ENCODE measurements at places on chromosomes 2 and 18.

GRCh38 chr2:237289139-237289538 is 124.8 kb downstream of the COL6A3 start:
- DNase-seq, result no peak

- no peak for DNase-seq
These were observed at the start of gene CYP27C1 for GRCh38 chr2:127220102-127220767. CYP27C1 (minus strand) TSS chr2:127220299; CDS start chr2:127220270, 29 bp downstream.

DNA sequence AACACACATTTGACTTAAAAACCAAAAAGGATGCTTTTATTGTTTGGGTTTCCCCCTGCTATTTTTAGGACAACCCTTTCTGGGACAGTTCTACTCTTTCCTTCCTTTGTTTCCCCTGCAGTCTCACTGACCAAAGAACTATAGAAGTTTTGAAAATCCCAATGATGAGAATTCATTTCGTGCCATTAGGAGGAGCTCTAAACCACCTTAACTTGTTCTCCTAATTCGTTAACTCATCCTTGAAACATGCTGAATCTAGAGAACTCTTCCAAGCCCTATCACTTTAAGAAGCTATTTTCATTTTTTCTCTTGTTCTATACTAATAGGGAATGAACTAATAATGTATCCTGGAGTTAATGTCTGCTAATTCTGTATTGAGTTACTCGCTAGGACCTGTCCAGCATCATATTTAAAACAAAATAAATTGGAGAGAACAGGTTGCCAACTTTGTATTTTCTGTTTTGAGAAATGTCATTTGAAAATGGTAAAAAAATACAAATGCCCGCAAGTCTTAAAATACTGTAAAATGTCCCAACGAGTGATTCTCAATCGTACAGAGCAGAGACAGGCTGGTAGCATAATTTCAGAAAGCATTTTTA is 62.9 kb downstream of the AFTPH start:
- DNase-seq, result no peak

DNA sequence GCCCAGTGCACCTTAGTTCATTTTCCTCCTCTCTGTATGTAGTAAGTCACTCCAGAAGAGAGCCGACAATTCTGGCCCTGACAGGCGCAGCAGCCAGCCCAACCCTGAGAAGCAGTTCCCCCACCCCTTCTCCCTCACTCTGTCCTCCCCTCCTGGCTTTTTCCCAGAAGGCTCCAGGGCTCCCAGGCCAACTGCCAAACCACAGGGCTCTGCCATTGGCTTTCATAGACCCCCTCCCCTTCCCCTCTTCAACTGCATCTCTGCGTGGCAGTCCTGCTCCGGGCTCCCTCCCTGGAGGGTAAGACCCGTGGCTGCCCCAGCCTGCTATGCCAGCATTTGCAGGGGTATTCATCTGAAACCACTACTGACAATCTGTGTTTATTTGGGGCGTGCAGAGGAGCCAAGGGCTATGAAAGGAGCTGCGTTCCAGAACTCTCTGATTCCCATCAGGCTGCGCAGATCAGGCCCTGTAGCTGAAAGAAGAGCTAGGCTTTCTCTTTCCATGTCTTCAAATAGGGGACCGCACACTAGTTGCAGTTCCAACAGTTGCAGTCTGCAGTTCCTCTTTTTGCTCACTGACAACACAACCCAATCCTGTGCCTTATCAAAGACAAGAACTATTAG is 388.6 kb upstream of the TNP1 start:
- peak; percentile 87 for DNase-seq

DNA sequence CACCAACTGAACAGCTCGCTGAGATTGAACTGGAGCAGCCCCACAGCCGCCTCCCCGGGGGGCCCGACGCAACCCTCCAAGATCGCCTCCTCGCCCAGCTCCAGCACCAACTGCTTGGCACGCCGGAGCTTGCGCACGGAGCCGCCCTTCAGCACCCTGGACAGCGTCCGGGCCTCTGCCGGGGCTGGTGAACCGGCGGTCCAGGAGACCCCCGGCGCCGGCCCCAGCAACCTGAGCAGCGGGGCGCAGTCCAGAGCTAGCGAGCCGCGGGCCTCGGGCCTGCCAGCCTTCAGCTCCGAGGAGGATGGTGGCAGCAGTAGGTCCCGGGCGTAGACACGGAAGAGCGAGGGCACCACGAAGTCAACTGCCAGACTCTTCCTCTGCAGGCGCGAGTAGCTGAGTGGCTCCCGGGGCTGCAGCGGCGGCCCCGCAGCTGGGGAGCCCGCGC is 1.2 kb downstream of the ALK start:
- peak; percentile 55 for DNase-seq

GRCh38 chr18:76428396-76429261 is 66.4 kb downstream of the ZNF516 start:
- no peak for DNase-seq

DNA sequence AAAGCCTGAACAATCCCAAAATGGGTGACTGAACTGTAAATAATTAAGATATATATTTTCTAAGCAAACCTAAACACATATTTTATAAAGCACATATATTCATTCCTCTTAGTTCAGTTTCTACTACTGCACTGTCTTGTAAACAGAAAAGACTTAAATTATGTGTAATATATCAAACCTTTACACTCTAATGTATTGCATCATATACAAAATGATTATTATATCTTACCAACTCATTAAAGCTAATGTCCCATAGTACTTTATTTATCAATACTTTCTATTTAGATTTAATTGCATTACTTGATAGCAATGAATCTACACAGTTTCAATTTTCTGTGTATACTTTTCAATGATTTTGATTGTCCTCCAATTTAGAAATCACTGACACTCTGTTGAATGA is 111.0 kb downstream of the TMEM247 start:
- DNase-seq, result no peak

GRCh38 chr2:207676827-207677354 is 34.5 kb upstream of the CCNYL1 start:
- no peak for DNase-seq

GRCh38 chr2:47208852-47209606 is 53.9 kb upstream of the STPG4 start:
- no peak for DNase-seq

GRCh38 chr2:62344472-62344871 is 148.6 kb downstream of the B3GNT2 start:
- no peak for DNase-seq

- no peak for DNase-seq
These were observed 337.7 kb upstream of the SETBP1 start for GRCh38 chr18:44342946-44343345.

DNA sequence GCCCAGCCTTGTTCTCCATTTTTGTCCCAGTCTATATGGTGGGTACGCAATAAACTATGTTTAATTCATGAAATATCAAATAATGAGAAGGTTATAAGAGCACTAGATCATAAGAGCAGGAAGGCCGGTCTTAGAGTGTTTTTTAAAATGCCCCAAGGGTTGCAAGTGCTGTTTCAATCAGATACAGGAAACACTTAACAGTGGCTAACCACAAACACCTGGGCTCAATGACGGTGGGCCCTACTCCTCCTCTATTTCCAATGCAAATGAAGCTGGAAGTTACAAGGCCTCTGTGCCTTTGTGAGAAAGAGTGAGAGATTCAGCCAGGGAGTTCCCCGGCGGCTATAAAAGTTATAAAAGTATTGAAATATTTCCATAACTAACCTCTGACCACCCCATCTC is 18.9 kb upstream of the WDR33 start:
- DNase-seq, result no peak

- DNase-seq, result no peak
These were observed 58.3 kb downstream of the DOCK10 start for GRCh38 chr2:224983712-224984554.

DNA sequence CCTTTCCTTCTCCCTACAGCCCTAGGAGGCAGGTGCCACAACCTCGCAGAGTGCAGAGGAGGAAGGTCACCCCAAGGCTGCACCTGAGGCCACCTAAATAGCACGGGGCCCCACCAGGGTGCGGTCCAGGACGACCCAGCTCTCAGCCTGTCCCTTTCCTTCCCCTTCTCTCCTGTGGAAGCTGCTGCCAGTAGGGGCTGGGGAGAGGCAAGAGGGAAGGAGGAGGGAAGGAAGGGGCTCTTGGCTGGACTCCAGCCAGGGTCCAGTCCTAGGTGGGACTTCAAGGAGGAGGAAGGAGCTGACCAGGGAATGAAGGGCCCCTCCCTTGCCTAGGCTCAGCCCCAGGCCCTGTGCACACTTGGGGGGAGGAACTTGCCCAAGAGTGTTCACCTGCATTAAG is 11.1 kb downstream of the CRACDL start:
- no peak for DNase-seq

- DNase-seq, result no peak
These were observed 76.6 kb upstream of the NCKAP5 start for GRCh38 chr2:133644846-133645245.

All from BE2C (cell line).